Sigmoid colon (tissue), 7 donors: ENCODE measurements at places on chromosomes 2 and 18.

DNA sequence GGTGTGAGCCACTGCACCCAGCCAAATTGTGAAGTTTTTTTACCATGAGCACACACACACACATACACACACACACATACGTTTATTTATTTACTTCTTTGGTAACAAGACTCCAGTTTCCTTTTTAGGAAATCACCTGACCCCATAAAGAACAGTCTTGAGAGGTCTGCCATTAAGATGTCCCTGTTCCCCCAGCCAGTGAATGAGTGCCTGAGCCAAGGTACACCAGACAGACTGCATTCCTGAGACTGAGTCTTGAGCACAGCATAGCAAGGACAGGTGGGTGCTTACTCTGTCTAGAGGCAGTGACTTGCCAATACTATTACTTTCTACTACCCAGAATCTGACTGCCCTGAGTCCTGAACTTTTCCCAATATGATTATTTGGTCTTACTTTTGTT lies 167.2 kb upstream of the SATB2 start:
- DNase-seq, result no peak

DNA sequence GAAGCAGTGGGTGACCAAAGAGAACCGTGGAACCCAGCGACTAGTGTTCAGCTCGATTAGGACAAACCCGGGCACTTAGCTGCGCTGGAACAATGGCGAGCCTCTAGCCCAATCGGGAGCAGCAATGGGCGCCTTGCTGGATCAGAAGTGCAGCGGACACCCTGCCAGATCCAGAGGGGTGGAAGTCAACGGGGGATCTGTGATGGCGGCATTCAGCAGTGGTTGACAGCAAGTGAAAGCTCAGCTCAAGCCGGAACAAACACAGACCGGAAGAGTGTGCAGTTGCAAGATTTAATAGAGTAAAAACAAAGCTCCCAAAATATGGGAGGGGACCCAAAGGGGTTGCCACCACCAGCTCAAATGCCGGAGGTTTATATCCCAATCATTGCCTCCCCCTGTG lies 478.7 kb upstream of the REG3G start:
- no peak for DNase-seq

DNA sequence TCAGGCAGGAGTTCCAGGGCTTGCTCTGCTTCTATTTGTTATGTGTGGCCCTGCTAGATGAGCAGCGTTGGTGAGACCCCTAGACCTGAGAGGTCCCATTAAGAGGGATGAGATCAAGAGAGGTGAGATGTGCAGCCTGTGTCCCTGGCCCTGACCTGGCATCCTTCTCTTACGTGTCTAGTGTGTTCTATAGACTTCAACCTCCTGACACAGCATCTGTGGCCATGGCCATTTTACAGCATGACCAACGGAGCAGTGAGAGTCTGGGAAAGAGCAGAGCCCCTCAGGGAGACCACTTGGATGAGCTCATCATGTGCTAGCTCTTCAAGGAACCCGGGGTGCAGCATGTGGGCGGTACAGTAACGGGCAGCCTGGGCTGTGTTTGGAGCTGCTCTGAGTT lies 32.7 kb upstream of the ASPRV1 start:
- DNase-seq, result peak; percentile 29

- DNase-seq, result no peak
These were observed 333.0 kb downstream of the TNS1 start for GRCh38 chr2:217669831-217670230.

DNA sequence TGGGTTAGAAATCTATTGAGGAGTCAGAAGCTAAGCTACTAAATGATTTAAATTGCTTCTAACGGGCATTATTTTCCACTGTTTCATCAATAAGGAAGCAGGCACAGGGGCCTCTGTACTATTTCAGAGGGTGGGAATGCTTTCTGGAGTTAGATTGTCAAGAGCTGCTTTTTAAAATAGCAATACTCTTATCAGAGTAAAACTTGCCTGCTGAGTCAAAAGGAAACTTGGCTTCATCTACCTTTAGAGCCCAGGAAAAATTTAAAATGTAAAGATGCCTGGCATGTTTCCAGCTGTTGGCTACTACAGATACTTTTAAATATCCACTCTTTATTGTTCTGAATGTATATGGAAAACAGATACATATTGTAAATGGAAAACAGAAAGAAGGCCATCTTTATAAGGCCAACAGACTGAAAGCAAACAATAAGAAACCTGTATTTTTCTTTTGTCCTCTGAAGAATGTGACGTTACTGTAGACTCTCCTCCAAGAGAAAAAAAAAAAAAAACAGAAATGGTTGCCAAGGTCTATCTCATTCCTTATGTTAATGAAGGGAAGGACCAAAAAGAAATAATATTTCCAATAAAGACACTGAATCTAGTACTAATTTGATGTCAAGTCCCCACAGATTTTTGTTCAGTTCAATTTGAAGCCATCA lies 79.1 kb downstream of the FIGN start:
- no peak for DNase-seq

GRCh38 chr18:47490882-47491281 lies 239.4 kb upstream of the SKOR2 start:
- DNase-seq, result no peak

- DNase-seq, result no peak
These were observed 191.2 kb upstream of the TPO start for GRCh38 chr2:1222056-1222455.

GRCh38 chr2:119197529-119198239 lies 25.9 kb upstream of the STEAP3 start:
- DNase-seq, result no peak

DNA sequence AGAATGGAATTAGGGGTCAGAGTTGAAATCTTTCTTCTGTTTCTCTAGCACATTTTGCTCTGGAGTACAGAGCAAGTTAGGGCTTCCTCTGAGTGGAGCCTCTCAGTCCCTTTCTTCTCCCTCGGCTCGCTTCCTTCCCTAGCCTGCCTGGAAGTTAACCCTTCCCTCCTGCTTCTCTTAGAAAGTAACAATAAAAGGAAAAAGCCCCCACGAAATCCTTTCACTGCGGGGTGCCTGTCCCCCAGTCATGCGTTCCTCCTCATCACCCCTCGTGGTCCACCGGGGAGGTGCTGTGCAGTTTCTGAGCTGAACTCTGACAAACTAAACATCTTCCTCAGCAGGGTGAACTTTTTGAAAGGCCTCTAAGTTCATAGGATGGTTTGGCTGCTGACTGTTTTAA lies 2.0 kb downstream of the IGFBP2 start:
- no peak for DNase-seq

GRCh38 chr2:95115418-95115817 lies 6.2 kb downstream of the MRPS5 start:
- peak; percentile 70 for DNase-seq

DNA sequence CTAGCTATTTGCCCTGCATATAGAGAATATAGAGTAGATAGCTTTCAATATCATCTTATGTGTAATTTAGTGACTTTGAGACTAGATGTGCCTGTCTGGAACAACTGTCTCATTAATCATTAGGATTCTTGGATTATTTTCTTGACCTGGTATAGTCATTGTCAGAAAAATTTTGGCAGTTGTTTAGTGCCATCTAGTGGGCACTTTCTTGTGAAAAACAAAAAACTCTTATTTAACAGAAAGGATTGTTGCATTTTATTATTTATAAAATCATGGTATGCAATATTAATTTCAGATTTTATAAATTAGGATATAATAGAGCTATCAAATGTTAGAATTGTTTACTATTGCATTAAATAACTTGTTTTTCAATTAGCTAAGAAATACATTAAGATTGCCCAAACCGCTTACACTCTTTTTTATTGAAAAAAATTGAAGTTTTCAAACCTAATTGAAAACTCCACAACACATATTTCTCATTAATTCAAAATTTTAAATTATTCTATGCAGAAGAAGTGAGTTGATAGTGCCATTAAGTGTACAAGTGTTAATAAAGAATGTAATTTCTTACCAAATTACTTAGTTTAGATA lies 80.3 kb downstream of the DYNAP start:
- DNase-seq, result no peak

DNA sequence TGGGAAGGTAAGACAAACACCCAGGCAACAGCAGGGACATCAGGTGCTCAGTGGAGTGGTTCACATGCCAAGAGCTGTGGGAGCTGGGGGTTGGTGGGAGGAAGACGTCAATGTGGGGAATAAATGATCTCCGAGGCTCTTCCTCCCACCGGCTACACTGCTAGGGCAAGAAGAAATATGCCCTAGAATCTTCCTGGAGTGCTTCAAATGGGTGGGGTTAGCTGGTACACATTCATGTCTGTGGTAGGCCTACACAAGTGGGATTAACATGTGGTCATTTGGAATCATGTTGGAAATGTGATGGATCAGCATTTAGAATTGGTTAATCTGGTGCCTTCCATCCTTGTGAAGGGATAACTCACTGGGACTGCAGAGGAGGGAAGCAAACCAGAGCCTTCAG lies 12.4 kb upstream of the ZFP36L2 start:
- no peak for DNase-seq

DNA sequence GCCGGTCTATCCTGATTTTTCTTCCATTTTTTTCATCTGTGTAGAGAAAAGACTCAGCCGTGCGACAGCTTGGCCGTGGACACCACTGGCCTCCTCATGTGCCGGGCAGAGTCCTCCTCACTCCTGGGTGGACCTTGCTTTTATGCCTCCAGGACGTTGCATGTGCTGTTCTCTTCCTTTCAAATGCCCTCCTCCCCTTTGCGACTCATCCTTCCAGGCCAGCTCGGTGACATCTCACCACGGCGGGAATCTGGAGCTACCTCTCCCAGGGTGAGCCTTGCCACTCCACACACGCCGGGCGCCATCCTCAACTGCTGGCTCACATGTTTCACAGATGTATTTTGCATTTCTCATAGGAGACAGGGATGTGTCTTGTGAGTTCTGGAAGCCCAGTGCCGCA lies 198.5 kb upstream of the HDAC4 start:
- DNase-seq, result peak; percentile 58

GRCh38 chr2:202387608-202388342 lies 11.6 kb downstream of the BMPR2 start:
- no peak for DNase-seq

- no peak for DNase-seq
These were observed 50.4 kb downstream of the MALT1 start for GRCh38 chr18:58721566-58722239.

- DNase-seq, result no peak
These were observed 17.8 kb downstream of the CFAP210 start for GRCh38 chr2:169676357-169676756.

GRCh38 chr2:138084206-138084605 lies 119.9 kb downstream of the HNMT start:
- no peak for DNase-seq

DNA sequence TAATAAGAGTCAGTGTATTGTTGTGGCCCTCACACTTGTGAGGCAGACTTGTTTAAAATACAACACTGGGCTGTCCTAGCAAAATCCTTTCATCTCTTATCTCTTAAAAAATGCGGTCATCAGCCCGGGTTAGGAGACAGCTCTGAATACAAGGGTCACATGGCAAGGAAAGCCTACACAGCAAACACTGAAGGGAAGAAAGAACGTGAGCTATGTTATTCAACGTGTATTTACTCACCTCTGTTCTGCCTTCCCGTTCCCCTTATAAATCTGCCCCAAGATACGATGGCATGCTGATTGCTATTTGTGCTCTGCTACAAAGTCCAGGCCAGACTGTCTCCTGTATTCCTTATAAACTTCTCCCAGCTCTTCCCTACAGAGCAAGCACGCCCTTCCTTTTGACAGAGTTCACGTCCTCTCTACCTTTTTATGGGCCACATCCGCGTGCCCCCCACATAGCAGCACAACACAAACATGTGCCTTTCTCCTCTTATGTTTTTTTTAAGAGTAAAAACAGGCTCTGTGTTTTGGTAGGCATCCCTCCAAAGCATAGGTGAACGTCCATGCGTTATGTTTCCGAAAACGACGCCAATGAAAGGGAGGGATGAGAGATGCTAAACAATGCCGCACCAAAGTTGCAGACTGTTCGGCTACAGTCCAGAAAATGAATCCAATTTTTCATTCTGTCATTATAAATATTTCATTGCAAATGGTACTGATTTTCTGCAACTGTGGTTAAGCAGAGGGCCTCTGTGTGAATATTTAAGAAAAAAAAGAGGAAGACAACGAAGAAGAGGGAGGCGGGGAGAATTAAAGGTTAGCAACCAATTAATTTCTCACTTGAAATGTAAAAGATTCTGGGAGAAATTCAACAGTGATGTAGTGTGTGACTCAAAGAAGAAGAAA lies 274.7 kb downstream of the ZNF521 start:
- DNase-seq, result no peak

DNA sequence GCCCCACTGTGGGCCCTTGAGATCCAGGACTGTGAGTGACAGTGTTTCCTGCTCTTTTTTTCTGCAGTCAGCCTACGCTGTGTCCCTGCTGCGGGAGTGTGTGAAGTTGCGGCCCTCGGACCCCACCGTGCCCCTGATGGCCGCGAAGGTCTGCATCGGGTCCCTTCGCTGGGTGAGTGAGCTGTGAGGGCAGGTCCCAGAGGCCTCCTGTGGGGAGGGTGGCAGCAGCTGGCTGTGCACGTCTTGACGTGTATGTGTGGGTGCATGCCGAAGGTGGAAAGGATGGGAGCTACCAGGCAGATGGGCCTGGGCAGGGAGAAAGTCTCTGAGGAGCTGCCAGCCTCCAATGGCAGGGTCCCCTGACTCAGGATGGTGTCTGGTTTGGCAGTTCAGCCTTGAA lies 95.7 kb upstream of the MCFD2 start:
- DNase-seq, result no peak

DNA sequence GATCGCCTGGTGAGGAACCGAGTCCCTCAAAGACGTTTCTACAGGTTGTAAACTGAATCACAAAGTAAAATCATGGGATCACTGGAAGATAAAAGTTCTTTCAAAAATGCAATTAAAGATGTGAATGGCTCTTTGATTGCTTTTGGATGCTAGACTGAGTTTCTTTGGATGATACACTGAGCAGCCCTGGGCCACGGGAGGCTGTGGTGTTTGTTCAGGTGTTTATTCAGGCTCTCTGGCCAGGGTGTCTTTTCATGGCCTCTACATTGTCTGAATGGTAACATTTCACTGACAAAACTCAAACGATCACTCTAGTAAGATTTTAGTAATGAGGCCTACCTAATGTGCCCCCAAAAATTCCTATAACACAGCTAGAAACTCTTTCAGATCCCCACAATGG lies 48.4 kb upstream of the SPATS2L start:
- DNase-seq, result no peak

DNA sequence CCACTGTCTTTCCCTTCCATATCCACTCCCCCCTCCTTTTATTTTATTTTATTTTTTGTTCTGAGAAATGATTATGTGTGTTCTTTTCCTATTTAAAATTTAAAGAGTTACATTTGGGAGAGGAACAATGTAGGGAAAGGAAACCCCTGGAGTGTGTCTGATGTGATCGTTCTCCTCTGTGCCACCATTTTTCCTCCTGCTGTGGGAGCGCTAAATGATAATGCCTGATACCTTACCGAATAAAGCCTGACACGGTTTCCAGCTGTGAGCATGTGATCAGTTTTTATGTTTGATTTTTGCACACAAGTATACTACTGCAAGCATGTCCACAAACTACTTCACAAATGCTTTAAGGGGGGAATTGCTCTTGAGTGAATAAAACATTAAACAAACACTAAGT lies 317.8 kb upstream of the FANCL start:
- no peak for DNase-seq

- no peak for DNase-seq
These were observed 210.9 kb downstream of the L3MBTL4 start for GRCh38 chr18:6203791-6204190.

GRCh38 chr2:14408695-14409094 lies 223.8 kb upstream of the LRATD1 start:
- no peak for DNase-seq

GRCh38 chr2:16330012-16330411 lies 335.6 kb downstream of the CYRIA start:
- DNase-seq, result no peak
